ENCODE measurements at places on chromosomes 13 and 19.

DNA sequence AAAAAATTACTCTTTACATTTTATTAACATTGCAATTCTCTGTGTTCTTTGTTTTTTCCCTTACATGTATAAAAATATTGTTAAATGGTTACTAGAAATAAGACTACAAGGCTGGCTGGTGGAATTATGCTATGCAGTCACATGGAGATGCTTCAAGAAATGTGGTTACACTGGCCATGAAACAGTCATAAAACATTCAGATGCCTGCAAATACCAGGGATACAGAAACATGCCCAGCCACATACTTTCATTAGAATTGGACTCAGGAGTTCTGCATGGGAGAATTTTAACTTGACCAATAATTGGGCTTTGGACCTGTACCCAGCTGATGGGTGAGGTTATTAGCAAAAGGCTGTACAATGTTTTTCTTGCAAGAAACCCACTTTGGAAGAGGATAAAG, 1407.7 kb upstream of the SLC10A2 start:
- no peak for DNase-seq

DNA sequence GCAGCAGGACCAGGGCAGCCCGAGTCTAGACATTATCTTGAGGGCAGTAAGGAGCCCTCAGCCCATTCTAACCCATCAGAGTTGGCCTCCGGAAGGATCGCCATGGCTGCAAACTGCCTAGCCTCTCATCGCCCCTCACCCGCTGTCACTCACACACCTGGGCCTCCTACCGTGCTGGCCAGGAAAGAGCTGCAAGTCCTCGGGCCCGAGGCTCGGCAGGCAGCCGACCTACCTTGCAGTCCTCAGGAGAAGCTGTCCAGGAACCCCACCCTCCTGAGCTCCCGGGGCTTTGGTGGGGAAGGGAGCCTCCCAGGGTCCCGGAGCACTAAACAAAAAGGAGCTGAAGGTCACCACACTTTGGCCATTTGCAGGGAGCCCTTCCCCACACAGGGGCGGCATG, 46.8 kb downstream of the CCNE1 start:
- no peak for DNase-seq

DNA sequence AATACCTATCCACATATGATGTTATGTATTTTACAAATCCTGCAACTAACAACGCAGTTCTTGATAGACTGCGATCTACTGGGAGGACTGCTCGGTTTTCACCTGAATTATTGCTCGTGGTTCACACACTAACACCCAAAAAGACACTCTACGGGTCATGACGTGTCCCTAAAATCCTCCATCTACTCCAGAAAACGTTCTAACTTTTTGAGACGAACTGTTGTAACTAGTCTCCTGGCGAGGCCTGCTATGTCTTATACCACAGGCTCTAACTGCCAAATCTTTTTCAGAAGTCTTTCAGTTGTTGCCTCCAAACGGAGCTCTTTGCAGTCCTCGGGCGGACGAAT, 108.2 kb downstream of the KCNRG start:
- no peak for DNase-seq

- DNase-seq = no peak
These were observed 202.4 kb downstream of the RFC3 start for GRCh38 chr13:34020388-34020787.

DNA sequence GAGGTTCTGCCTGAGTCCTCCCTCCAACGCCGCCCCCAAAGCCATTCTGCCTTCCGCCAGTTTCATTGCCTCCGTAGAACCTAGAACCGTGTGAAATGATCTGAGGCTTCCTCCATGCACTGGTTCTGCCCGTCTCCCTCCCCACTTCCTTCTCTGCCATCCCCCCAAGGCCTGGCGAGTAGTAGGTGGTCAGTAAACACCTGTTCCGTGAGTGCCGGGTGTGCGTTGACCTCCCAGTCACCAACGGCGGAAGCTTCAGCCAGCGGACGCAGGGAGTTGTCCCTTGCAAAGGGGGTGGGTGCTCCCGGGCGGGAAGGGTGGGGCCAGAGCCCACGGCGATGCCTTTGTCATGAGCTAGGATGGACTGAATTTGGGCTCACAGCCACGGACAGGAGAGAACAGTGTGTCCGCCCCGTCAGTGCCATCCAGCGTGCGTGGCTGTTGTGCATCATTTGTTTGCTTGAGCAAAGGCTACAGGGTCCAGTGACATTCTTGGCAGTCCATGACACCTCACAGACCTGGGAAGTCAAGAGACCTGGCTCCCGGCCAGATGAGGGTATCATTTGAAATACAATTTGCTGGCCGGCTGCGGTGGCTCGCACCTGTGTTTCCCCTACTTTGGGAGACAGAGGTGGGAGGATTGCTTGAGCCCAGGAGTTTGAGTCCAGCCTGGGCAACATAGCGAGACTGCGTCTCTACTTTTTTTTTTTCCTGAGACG, 43.1 kb downstream of the NFIC start:
- no peak for DNase-seq

DNA sequence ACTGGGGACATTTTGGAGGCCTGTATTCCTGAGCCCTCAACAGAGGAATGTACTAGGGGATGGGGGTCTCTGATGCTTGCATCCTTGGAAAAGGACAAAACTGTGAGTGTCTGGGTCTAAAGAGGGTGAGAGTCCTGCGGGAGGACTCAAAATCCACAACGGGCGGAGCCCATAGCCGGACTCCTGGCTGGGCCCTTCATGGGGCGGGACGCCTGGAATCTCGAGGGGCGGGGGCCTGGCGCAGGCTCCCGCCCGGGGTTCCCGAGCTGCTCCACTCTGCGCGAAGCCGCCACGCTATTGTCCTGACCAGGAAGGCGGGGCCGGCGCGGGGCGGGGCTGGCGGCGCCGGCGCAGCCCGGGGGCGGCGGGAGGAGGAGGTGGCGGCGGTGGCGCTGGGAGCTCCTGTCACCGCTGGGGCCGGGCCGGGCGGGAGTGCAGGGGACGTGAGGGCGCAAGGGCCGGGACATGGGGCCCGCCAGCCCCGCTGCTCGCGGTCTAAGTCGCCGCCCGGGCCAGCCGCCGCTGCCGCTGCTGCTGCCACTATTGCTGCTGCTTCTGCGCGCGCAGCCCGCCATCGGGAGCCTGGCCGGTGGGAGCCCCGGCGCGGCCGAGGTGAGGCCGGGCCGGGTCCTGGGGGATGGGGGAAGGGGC, at the start of gene APLP1:
Gene APLP1 (plus strand): TSS at position 403 of the 651 bp plus-strand sequence. CDS start 63 bp downstream, at position 466.
- DNase-seq = peak; percentile 61

DNA sequence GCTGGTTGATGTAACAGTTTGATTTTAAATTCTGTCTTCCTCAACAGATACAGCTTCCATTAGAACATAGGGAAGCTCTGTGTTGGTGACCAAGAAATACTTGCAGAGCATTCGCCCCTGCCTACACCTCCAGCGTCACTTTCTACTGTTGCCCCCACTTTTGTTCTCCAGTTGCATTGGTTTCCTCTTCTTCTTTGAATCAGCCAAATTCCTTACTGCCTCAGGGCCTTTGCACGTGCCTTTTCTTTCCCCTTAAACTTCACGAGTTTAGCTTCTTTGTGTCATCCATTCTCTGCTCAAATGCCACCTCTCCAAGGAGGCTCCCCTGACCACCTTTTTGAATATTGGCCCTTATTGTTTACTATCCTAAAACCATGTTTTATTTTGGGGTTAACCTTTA, 5.7 kb downstream of the KLK5 start:
- DNase-seq = no peak

GRCh38 chr13:71851498-71852409, 15.2 kb downstream of the DACH1 start:
- no peak for DNase-seq

- no peak for DNase-seq
These were observed 5.7 kb downstream of the ACOD1 start for GRCh38 chr13:76953968-76954367.

GRCh38 chr19:7450243-7451223, 38.3 kb downstream of the PEX11G start:
- no peak for DNase-seq

DNA sequence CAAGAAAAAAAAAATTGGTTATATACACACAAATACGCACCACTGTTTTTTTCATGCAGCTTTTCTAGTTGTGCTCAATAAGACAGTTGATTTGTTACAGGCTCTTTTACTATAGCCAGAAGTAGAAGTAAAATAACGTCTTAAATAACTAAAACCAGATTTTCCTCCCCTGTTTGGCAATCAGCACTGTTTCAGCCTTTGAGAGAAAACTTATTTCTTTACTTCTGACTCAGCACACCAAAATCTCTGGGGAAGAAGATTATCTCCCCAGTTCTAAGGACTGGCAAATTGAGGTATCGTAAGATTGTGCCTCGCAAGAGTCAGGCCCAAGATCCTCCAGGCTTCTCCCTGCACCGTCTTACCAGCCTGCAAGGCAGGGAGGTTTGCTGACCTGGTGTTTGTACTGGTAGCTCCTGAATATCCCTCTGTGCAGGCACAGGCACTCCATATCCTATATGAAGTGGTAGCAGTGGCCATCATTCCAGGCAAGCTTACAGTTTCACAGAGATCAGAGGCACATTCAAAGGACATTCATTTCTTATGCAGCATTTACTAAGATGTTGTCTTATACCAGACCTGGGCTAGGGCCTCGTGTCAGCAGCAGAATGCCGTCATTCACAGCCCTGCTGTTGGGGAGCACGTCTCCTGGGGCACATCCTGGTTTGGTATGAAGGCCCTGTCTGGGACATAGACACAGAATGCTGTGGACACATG, 268.2 kb downstream of the ZNF536 start:
- DNase-seq = no peak

GRCh38 chr13:69461397-69461796, 646.2 kb upstream of the ATXN8OS start:
- no peak for DNase-seq

GRCh38 chr13:42548731-42549551, 25.0 kb upstream of the TNFSF11 start:
- no peak for DNase-seq

GRCh38 chr13:94209117-94209516, 270.4 kb downstream of the DCT start:
- no peak for DNase-seq

DNA sequence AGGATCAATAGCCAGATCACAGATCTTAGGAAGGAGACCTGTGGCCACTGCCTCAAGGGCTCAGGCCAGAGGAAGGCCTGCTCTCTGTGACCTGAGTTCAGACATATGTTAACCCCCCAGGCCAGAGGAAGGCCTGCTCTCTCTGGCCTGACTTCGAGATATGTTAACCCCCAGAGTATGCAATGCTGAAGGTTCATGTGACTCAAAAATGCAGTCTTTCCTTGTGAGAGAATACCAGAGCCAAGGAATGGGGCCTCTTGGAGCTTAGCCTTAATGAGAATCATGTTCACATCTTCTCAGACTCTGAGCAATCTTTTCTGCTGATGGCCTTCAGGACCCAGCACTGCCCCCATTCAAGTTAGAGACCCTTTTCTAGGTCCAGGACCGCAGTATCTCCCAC, 36.7 kb downstream of the MBNL2 start:
- DNase-seq = no peak

DNA sequence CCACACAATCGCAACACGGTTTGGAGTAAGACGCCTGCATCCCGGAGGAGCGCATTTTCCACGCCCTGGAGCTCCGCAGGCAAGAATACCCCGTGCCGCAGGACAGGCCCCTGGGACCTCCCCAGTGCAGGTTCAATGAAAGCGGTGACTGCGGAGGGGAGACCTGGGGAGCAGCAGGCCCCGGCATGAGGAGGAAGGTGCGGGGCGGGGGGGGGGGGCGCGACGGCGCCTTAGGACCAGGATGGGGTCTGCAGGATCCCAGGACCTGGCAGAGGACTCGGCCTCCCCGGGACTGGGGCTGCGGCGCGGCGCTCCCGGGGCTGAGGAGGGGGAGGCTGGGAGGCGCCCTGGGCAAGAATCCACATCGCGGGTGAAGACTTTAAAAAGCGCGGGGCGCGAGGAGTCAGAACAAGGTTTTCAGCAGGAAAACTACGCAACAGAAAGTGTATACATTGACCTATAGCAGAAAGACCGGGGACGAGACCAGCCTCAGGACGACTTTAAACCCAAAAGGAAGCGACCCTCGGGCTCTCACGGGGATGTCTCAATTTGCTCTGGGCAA, 432 bp downstream of the ZNF611 start:
- no peak for DNase-seq

- DNase-seq = peak; percentile 57
These were observed 10.6 kb downstream of the POU2F2 start for GRCh38 chr19:42121656-42122069.

- no peak for DNase-seq
These were observed 126.7 kb downstream of the STARD13 start for GRCh38 chr13:33158816-33159215.

DNA sequence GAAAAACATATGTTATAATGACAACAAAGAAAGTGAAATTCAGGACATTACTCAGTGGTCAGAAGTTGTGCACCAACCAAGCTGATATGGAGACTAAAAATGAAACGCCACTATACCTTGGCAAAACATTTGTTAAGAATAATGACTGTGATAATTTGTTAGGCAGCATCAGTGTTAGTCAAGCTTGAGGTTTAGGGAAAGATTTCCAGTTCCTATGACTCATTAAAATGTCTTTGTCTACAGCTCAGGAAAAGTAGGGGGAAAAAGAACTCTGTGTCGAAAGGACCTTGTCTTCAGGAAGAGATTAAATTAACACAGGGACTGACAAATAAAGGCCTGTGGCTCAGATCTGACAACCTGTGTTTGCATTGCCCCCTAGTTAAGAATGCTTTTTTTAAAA, 764.1 kb upstream of the SLITRK6 start:
- no peak for DNase-seq

- no peak for DNase-seq
These were observed 5.9 kb upstream of the CCL25 start for GRCh38 chr19:8046569-8047165.

DNA sequence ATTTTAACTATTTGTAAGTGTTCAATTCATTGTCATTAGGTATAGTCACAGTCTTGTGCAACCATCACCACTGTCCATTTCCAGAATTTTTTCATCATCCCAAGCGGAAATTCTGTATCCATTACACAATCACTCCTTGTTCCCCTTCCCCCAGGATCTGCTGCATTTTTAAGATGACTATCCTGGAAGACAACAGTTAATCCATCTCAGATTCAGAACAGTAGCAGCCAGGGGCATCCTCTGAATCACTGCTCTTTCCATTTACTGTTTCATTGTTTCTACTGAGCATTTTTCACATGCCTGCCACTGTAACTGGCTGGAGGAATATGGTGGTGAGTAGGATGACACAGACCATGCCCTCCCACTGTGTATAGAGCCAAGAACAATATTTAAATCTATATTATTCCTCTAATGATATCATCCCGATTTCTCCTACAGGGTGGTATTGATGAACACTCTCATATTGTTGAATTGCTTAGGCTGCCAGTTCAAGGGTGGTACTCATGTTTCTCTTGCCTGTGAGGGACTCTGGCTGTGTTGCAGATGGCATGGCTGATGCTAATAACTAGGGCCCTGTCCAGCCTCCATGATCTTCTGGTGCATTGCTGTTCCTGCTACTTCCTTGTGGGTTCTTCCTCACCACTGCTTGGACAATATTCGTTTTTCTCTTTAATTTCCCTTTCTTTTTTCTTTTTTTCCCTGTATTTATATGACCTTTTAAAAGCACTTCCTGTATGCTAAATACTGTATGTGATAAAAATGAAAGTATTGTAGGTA, 59.0 kb downstream of the WDFY2 start:
- DNase-seq = no peak
